ENCODE measurements at places on chromosomes 11 and 22.

DNA sequence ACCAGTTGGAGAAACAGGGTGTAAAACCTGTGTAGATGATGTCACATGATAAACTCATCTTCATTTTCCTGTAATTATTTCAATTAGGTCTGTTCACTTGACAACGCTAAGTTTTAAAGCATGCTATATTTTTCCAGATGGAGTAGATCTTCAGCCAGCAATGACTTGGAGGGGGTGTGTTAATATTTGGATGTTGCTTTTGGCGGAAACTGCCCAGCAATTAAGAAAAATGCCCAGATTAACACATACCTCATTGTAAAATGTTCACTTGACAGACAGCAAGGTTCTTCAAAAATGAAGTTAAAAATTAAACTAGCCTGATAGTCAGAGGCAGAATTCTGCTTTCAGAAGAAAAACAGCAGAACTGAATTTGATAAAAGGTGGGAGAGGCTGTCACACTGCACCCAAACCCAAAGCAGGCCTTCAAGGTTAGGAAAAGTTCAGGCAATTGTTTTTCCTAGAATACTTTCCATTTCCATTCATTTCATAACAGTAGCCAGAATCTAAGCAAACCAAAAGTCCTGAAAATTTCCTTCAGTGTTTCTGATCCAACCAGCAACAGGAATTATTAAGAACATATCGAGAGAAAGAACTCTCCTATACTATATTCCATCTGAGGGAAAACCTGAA is 33.0 kb downstream of the VSIG10L2 start:
- DNase-seq: no peak

GRCh38 chr11:1760351-1761109 is 3.2 kb downstream of the CTSD start:
- no peak for DNase-seq

- DNase-seq: no peak
Measured at GRCh38 chr11:75734491-75735180, 17.0 kb downstream of the MOGAT2 start.

- DNase-seq: peak; percentile 27
Measured at GRCh38 chr11:10743354-10744000, 7.6 kb upstream of the CTR9 start.

DNA sequence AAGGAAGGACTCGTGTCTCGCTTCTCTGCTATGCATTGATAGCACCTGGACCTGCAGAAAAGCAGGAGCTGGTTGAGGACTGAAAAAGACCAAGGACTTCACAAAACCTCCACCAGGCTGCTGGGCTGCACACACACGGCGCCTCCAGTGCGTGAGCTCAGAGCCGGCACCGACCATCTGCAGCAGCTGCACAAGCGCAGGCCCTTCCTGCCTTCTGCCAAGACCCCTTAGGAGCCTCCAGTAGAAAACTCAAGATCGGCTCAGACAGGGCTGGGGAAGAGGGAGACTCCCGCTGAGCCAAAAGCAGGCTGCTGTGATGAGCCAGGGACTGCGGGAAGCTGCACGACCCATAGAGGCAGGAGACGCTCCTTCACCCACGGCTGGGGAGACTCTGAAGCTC is 70.9 kb downstream of the PHF21B start:
- no peak for DNase-seq

DNA sequence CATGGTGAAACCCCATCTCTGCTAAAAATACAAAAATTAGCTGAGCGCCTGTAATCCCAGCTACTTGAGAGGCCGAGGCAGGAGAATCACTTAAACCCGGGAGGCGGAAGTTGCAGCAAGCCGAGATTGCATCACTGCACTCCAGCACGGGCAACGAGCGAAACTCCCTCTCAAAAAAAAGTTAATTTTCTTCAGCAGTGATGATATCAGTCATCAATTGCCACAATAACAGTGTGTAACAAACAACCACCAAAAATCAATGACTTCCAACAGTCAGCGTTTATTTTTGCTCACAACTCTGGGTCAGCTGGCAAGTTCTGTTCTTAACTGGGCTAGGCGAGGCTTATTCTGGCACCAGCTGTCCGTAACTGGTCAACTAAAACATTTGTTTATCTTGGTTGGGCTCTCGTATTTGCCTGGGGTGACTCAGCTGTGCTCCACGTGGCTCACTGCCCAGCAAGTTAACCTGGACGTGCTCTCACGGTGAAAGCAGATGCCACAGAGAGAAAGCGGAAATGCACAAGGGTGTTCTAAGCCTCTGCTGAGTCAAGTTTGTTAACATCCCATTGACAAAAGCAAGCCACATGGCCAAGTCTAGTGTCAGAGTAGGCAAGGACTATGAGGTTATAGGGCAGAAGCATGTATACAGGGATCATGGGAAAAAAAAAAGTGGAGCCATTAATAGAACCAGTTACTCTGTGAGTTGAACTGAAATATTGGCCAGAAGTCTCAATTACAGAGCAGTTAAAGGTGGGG is 52.1 kb downstream of the LHFPL7 start:
- DNase-seq: no peak

GRCh38 chr22:45670981-45671782 is 452 bp upstream of the ATXN10 start:
- no peak for DNase-seq

DNA sequence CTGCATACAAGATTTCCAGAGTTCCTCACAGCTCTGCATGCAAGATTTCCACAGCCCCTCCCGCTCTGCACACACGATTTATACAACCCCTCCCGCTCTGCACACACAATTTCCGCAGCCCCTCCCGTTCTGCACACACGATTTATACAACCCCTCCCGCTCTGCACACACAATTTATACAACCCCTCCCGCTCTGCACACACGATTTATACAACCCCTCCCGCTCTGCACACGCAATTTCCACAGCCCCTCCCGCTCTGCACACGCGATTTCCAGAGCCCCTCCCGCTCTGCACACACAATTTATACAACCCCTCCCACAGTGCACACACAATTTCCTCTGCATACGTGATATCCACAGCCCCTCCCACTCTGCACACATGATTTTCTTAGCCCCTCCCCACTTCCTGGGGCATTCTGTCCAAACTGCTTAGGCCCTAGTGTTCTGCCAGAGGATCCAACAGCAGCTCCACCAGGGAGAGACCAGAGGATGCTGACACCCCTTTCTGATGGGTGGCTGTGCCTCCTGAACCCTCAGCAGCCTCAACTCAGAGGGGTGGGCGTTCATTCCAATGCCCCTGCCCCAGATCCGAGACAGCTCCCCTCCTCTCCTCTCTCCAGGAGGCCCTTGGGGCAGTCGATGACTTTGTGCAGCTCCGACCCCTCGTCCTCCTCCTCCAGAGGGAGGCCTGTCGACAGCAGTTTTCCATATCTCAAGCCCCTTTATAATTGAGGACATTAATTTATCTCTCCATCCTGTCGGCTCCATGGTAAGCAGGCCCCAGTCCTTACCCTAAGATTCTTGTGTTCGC is 671.7 kb downstream of the BRD1 start:
- DNase-seq: no peak

- DNase-seq: no peak
Measured at GRCh38 chr11:107882095-107882820, 23.7 kb upstream of the SLC35F2 start.

GRCh38 chr22:48076008-48076407 is 1313.6 kb downstream of the TBC1D22A start:
- DNase-seq: no peak

DNA sequence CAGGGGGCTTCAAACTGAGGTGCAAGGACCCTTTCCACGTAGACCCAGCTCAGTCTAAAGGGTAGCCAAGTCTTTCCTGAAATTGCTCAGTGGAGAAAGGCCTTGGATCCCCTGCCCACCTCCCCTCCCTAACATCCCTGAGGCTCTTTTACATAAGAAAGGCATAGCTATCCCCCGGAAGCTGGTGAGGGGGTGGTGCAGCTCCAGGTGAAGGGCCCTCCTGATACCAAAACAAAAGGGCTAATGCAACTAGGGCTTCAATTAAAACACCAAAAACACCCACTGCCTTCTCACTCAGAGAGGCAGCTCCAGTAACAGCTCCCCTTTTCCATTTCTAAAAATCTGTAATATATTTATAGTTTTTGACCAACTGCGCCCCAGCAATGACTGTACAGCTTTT is 5.8 kb downstream of the SHANK2 start:
- no peak for DNase-seq

DNA sequence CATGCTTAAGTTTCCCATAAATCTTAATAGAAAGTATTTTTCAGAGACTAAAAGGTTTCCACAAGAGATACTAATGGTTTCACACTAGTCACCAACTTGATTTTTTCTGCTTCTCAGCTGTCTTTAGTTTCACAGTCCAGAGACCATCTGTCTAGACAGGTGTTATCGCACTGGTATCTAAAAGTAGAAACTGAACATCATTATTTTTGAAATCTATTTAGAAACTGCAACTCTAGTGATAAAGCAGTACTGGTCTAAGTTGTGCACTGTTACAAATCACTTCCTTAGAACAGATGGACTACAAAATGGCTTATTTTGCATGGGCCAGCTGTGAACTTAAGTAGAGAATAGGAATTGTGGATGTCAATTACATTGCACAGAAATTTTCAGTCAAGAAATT is 78.0 kb downstream of the CNTN5 start:
- DNase-seq: no peak

- DNase-seq: no peak
Measured at GRCh38 chr11:71340086-71340606, 87.8 kb upstream of the SHANK2 start.

GRCh38 chr11:126592496-126593410 is 237.3 kb downstream of the ST3GAL4 start:
- no peak for DNase-seq

GRCh38 chr11:111765984-111766833 is at the start of gene PPP2R1B:
Gene PPP2R1B, minus strand, starts transcription at chr11:111766389. Its CDS starts 28 bp downstream, at chr11:111766361.
- DNase-seq: peak; percentile 50

GRCh38 chr11:107583629-107584195 is 7.2 kb upstream of the ELMOD1 start:
- no peak for DNase-seq

- no peak for DNase-seq
Measured at GRCh38 chr22:36470994-36471331, 10.5 kb downstream of the TXN2 start.

DNA sequence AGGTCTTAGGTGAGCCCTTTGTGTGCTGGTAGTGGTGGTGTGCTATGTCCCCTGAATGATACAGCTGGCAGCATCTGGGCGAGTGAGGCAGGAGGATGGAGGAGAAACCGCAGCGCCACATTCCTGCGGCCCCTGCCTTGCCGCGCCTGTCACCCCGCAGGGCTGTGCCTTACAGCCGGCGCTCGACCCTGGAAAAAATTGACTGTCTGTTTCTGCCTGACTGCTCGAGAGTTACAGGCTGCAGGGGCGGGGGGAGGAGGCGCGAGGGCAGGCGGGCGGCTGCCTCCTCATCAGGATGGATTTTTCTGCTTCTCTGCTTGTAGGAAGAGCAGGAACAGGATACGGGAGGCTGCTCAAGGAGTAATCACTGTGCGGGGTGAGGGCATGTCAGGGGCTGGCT is 443.4 kb downstream of the MIAT start:
- DNase-seq: no peak

DNA sequence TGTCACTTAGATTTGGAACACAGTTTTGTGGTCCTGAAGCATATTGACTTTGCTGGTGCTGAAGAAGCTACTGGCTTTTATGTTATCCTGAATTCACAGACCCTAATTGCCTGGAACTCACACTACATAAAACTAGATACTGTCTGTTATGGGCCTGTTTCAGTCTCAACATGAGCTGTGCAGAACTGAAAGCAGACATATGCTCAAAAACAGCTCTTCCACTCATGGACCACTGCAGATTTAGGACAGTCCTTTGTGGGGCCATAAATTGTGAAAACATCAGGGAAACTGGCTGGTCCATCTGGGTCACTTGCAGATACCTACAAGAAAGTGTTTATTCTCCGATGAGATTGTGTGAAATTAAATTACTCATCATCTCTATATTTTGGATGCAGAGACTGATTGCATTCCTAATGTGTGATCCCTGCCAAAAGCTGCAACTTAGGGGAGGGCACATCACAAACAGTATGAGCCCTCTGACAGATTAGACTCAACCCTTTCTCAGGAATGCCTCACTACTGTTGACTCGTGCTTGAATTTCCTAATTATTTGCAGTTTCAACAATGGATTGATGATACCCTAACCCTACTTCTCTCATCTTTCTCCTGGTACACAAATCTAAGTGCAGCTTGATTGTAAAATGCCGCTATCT is 10.2 kb upstream of the CLNS1A start:
- no peak for DNase-seq

- no peak for DNase-seq
Measured at GRCh38 chr11:117457835-117458234, 130.2 kb downstream of the CEP164 start.

DNA sequence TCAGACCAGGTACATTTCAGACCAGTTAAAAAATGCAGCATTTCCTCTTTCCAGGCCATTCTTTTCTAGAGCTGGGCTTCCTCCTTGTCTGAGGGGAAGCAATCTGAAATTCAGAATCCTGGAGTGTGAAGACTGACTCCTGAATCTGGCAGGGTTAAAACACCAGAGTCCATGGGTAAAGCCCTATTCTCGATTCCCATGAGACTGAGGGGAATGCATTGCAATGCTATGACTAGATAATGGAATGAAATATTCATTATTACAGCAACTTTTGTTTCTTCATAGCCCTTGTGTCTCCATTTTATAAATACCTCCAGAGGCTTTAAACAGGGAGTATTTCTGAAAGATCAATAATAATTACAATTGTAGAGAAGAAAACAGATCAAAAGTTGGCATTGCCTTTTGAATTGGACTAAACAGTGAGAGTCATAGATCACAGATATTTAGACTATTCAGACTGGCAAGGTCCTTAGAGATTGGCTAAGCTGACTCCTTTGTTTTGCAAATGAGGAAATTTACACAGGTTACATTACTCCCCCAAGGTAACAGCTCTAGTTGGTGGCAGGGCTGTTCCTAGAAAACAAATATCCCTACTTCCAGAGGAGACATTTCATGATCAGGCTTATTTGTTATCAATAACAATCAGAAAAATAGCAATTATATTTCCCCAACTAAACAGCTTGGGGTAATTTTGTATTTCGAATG is 632.6 kb upstream of the KIRREL3 start:
- DNase-seq: no peak

GRCh38 chr11:110497231-110497978 is 67.7 kb downstream of the FDX1 start:
- no peak for DNase-seq

DNA sequence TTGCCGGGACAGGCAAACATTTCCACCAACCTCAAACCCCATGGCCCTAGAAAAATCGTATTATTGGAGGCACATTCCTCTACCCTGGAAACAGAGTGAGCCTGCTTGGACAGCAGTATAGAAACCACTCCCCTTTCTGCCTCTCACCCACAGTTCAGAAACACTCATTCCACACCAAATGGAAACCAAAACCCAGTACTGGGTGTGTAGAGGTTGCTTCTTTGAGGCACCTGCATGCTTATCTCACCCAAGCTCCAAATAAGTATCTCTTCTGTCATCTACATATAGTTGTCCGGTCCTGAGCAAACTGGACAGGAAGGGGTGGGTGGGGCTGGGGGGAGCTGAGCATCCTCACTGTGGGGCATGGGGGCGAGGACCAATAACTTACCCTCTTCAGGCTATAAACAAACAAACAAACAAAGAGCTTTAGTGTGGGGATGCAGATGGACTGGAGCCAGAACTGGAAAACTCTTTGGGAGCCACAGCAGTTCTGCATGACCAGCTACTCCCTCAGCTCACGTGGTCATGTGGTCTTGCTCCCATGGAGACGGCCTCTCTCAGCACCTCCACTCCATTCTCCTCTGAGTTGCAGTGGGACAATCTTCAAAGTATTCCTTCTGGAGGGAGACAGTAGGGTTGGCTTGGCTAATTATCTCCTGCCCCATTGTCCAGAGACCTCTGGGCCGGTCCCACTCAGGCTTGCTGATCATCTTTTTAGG is 1.0 kb upstream of the PLAAT2 start:
- no peak for DNase-seq
